Hindlimb muscle (tissue), 1 donor: ENCODE measurements at places on chromosomes 5 and 9. TPM values are rescaled to one million over a fixed set of nuclear protein-coding genes. Genes with fewer than 3 reads are reported as not detected.

PCDHGA4 gene
- polyA plus RNA-seq = 1.6 TPM

SGTB gene
- polyA plus RNA-seq = 8.4 TPM

PCDHA3 gene
- 0.18 TPM for polyA plus RNA-seq

LAMC3 gene
- polyA plus RNA-seq = 2.1 TPM

SLC34A3 gene
- polyA plus RNA-seq = 1.8 TPM

ENHO gene
- polyA plus RNA-seq = 4.3 TPM
